Right forelimb (tissue), 1 donor: ENCODE measurements at places on chromosomes 2 and 18.

GRCh38 chr18:3124822-3125221 lies 94.9 kb downstream of the MYOM1 start:
- no peak for DNase-seq

- DNase-seq = no peak
These were observed 303.5 kb downstream of the EPHA4 start for GRCh38 chr2:221268631-221269030.

GRCh38 chr2:51559026-51559425 lies 527.1 kb upstream of the NRXN1 start:
- no peak for DNase-seq

DNA sequence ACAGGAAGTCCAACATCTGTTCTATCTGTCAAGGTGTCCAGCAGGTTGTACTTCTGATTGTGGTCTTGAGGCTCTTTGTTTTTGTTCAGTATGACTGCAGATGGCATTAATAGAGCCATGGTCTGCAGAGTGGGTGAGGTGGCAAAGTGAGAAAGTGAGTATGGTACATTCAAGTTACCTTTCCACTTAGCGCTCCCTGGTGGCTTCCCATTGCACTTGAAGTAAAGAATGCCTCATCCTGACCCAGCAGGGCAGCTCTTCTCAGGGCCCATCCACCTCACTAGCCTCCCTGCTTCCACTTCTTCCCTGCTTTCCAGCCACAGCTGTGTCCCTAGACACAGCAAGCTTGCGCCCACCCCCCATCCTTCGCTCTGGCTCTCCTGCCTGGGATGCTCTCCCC lies 148.0 kb upstream of the ALPP start:
- no peak for DNase-seq

DNA sequence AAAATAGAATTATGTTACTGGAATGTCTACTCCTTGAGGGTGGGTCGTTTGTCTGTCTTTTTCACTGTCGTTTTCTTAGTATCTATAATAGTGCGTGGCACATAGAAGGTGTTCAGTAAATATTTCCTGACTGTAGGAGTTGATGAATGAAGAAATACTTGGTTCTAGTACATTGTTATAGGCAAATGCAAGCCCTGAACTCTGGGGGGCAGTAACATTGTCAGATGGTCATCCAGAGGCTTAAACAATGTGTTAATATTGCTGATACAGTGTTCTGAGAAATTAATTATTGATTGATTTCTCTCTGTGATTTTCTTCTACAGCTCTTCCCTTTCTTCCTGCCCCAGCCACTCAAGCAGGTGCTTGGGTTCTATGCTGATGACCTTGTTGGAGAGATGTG lies 24.4 kb upstream of the THOC1 start:
- DNase-seq = no peak

DNA sequence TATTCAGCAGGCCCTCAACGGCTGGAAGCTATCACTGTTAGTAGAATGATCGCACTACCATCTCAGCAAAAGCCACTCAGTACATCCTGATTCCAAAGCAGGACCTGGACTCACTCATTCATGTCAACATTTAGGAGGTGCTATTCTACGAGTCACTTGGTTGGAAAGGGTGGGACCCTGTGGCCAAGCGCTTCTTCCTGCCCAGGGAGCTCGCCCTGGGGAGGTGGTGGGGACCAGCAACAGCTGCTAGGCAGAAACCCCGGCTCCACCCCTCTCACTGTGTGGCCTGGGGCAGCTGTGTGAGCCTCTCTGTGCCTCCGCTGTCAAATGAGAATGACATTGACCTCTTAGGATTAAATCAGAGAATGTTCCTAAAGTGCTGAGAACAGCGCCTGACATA lies 231.4 kb downstream of the EIPR1 start:
- DNase-seq = no peak

GRCh38 chr2:215828528-215829184 lies 184.7 kb downstream of the MREG start:
- no peak for DNase-seq

DNA sequence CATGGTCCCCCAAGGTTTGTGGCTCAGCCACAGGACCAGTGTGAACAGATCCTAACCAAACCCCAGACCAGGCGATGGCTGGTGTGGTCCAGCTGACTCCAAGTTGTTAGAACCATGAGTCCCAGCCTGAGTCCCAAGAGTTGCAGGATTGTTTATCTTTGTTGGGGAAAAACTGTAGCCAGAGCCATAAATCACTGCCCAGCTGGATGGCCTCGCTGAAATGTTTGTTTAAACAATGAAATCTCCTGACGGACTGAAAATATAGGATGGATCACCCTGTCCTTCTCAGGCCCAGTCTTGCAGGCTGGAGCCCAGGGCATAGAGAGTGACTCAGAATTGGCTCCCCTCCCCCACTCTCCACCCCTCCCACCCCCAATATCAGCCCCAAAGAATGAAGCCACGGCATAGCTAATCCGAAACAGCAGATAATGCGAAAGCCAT lies 36.4 kb downstream of the PKDCC start:
- DNase-seq = no peak

DNA sequence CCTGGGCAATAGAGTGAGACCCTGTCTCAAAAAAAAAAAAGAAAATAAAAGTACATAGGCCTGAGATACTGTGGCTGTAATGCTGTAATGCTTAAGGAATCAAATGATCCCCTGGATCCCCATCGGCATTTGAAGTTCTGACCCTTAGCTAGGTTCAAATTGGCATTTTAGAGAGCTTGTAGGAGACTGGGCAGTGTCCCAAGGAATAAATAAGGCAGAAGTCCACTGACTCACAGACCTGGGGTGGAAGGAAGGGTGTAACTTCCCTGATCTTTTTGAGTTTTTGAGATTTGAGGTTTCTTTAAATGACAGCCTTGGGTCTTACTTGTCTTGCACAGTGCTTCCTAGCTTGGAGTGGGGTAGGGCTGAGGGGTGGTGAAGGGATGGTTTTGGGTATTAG lies 553.7 kb downstream of the SLC4A3 start:
- no peak for DNase-seq
